ENCODE measurements at places on chromosomes 1 and 21. TPM values are rescaled to one million over a fixed set of nuclear protein-coding genes. Genes with fewer than 3 reads are reported as not detected.

MYOC gene
- not detected for polyA plus RNA-seq

IFI44L gene
- 5.7 TPM for polyA plus RNA-seq

SRM gene
- polyA plus RNA-seq: 93.2 TPM

OR14K1 gene
- not detected for polyA plus RNA-seq

ALX3 gene
- not detected for polyA plus RNA-seq

SCMH1 gene
- 6.3 TPM for polyA plus RNA-seq

NES gene
- not detected for polyA plus RNA-seq

CAPN9 gene
- polyA plus RNA-seq: not detected

S100A9 gene
- 41.1 TPM for polyA plus RNA-seq

PTGER3 gene
- polyA plus RNA-seq: not detected

KRTAP6-3 gene
- not detected for polyA plus RNA-seq

IRF6 gene
- polyA plus RNA-seq: not detected

GJA5 gene
- polyA plus RNA-seq: not detected

NBPF9 gene
- polyA plus RNA-seq: 2.1 TPM

RHCE gene
- polyA plus RNA-seq: not detected

METTL13 gene
- 24.9 TPM for polyA plus RNA-seq

HSPB7 gene
- polyA plus RNA-seq: not detected

TRIM58 gene
- polyA plus RNA-seq: 5.0 TPM

KCNQ4 gene
- not detected for polyA plus RNA-seq

PLA2G4A gene
- polyA plus RNA-seq: not detected

BEND5 gene
- polyA plus RNA-seq: 38.1 TPM

HES4 gene
- not detected for polyA plus RNA-seq

HNRNPU gene
- polyA plus RNA-seq: 232 TPM

LRRC8C gene
- polyA plus RNA-seq: 2.6 TPM

GUCA2A gene
- not detected for polyA plus RNA-seq

GUCA2B gene
- polyA plus RNA-seq: not detected

CRNN gene
- polyA plus RNA-seq: not detected

OSCP1 gene
- polyA plus RNA-seq: not detected

NTNG1 gene
- polyA plus RNA-seq: 1.1 TPM

SERPINC1 gene
- not detected for polyA plus RNA-seq

COL11A1 gene
- polyA plus RNA-seq: not detected

SLC37A1 gene
- 10.1 TPM for polyA plus RNA-seq

KLHL12 gene
- 22.6 TPM for polyA plus RNA-seq

EDN2 gene
- not detected for polyA plus RNA-seq

PRKCZ gene
- polyA plus RNA-seq: 7.4 TPM

COL9A2 gene
- 4.5 TPM for polyA plus RNA-seq

VWA5B1 gene
- not detected for polyA plus RNA-seq

PRELP gene
- polyA plus RNA-seq: not detected

GSTM3 gene
- polyA plus RNA-seq: 3.1 TPM

MIER1 gene
- polyA plus RNA-seq: 21.1 TPM

GBP6 gene
- not detected for polyA plus RNA-seq

ITGB2 gene
- polyA plus RNA-seq: 223 TPM

IGSF9 gene
- polyA plus RNA-seq: 0.57 TPM

TRMT1L gene
- 18.9 TPM for polyA plus RNA-seq

SERTAD4 gene
- not detected for polyA plus RNA-seq

TCHH gene
- not detected for polyA plus RNA-seq

AMY1C gene
- polyA plus RNA-seq: not detected

SPRR1A gene
- polyA plus RNA-seq: not detected
